Thoracic aorta (tissue), 2 donors: ENCODE measurements at places on chromosomes 7 and 10. TPM values are rescaled to one million over a fixed set of nuclear protein-coding genes. Genes with fewer than 3 reads are reported as not detected.

GRCh38 chr10:124657806-124658205 lies 86.4 kb downstream of the FAM53B start:
- no peaks in the 10 kb centered on the region for H3K36me3 ChIP-seq
- H3K27me3 ChIP-seq: no peaks in the 10 kb centered on the region
- no peak overlapping the region for H3K4me3 ChIP-seq
- DNase-seq: no peak
- H3K4me1 ChIP-seq: no peaks in the 10 kb centered on the region
- no peak overlapping the region for H3K27ac ChIP-seq

The OGDHL gene
- total RNA-seq: not detected

The VSIR gene
- 119 TPM for total RNA-seq

GRCh38 chr7:18356191-18356645 lies 139.3 kb upstream of the HDAC9 start:
- peak overlapping the region; percentile 44 for H3K4me3 ChIP-seq
- H3K36me3 ChIP-seq: no peaks in the 10 kb centered on the region
- H3K4me1 ChIP-seq: peaks cover 8% of the 10 kb centered on the region
- no peak overlapping the region for H3K27ac ChIP-seq
- DNase-seq: no peak

- no peak overlapping the region for H3K27ac ChIP-seq
- H3K4me1 ChIP-seq: peaks cover 5% of the 10 kb centered on the region
- no peaks in the 10 kb centered on the region for H3K27me3 ChIP-seq
- no peak overlapping the region for H3K4me3 ChIP-seq
- no peak for DNase-seq
Observed at GRCh38 chr7:107694386-107694785, 33.8 kb downstream of the SLC26A4 start.

- H3K4me1 ChIP-seq: no peaks in the 10 kb centered on the region
- H3K36me3 ChIP-seq: no peaks in the 10 kb centered on the region
- H3K27me3 ChIP-seq: peaks cover 4% of the 10 kb centered on the region
- no peak overlapping the region for H3K27ac ChIP-seq
- DNase-seq: no peak
Observed at GRCh38 chr7:96720843-96721242, 11.2 kb upstream of the SEM1 start.

The SPAM1 gene
- not detected for total RNA-seq

The SLC29A4 gene
- 0.21 TPM for total RNA-seq

- no peaks in the 10 kb centered on the region for H3K36me3 ChIP-seq
- no peak overlapping the region for H3K27ac ChIP-seq
- no peak overlapping the region for H3K4me3 ChIP-seq
- no peak for DNase-seq
- no peaks in the 10 kb centered on the region for H3K4me1 ChIP-seq
Observed at GRCh38 chr10:131086094-131086493, 225.4 kb downstream of the TCERG1L start.

GRCh38 chr7:1124164-1124563 lies 35.8 kb downstream of the ZFAND2A start:
- H3K27me3 ChIP-seq: no peaks in the 10 kb centered on the region
- no peak for DNase-seq
- H3K4me1 ChIP-seq: peaks cover 14% of the 10 kb centered on the region
- no peaks in the 10 kb centered on the region for H3K36me3 ChIP-seq

DNA sequence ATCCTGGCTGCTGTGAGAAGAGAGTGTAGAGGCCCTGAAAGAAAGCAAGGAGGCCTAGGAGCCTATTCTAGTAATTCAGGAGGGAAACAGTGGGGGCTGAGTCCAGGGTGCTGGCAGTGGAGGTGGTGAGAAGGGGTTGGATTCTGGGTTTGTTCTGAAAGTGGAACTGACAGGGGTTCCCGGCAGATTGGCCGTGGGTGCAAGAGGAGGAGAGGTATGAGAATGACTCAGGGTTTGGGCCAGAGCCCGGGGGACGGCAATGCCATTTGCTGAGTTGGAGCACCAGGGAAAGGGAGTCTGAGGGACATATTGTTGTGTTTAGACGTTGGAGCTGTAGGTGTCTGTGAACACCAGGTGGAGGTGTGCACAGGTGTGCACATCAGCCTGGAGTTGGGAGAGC lies 38.5 kb downstream of the NPTX2 start:
- H3K27ac ChIP-seq: no peak overlapping the region
- H3K4me3 ChIP-seq: no peak overlapping the region

- no peaks in the 10 kb centered on the region for H3K4me1 ChIP-seq
- no peak overlapping the region for H3K27ac ChIP-seq
- H3K36me3 ChIP-seq: no peaks in the 10 kb centered on the region
- no peak overlapping the region for H3K4me3 ChIP-seq
- DNase-seq: no peak
- H3K27me3 ChIP-seq: no peaks in the 10 kb centered on the region
Observed at GRCh38 chr7:44733708-44734481, 14.8 kb upstream of the ZMIZ2 start.

- no peak overlapping the region for H3K4me3 ChIP-seq
- H3K4me1 ChIP-seq: no peaks in the 10 kb centered on the region
- H3K36me3 ChIP-seq: no peaks in the 10 kb centered on the region
- H3K27ac ChIP-seq: no peak overlapping the region
- H3K27me3 ChIP-seq: no peaks in the 10 kb centered on the region
Observed at GRCh38 chr7:37255327-37255944, 193.2 kb downstream of the ELMO1 start.

The ASAH2 gene
- 14.0 TPM for total RNA-seq

DNA sequence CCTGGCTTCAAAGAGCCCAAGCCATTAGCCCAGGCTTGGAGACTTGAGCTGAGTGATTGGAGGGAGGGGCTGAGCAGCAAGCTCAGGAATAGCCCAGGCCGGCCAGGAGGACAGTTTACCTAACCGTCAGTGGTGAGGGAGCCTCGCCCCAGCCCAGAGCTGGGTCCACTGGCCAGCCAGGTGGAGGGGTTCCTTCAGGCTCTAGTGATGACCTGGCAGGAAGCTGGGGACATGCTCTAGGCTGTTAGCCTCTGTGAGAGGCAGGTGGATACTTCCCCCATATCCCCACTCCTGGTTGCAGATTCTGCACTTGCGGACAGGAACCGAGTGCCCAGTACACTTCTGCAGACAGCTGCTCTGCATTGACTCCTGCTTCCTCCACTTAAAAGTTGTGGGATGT lies 61.2 kb upstream of the ANTXRL start:
- H3K27me3 ChIP-seq: no peaks in the 10 kb centered on the region
- no peak overlapping the region for H3K27ac ChIP-seq
- no peaks in the 10 kb centered on the region for H3K4me1 ChIP-seq
- DNase-seq: no peak
- no peak overlapping the region for H3K4me3 ChIP-seq

The DNAJC9 gene
- total RNA-seq: 13.9 TPM

GRCh38 chr10:36023939-36024338 lies 381.8 kb upstream of the FZD8 start:
- H3K4me1 ChIP-seq: peaks cover 7% of the 10 kb centered on the region
- no peak overlapping the region for H3K4me3 ChIP-seq
- no peaks in the 10 kb centered on the region for H3K27me3 ChIP-seq
- no peak overlapping the region for H3K27ac ChIP-seq
- peak; percentile 7 for DNase-seq

DNA sequence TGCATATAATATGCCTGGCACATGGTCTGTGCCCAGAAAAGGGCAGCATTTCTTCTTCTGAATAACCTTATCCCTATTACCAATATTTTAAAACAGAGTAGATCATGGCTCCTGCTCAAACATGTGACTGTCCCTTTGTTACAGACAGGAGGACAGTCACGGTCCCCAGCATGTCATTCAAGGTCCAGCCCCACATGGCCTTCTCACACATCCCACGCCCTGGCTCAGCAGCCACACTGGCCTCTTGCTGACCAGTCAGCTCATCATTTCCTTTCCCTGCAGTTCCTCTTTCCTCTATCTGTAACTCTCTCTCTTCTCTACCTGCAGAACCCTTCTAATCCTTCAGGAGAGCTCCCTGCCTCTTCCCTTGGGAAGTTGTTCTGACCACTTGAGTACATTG lies 167.8 kb downstream of the CHN2 start:
- no peak for DNase-seq
- no peaks in the 10 kb centered on the region for H3K4me1 ChIP-seq
- H3K27me3 ChIP-seq: no peaks in the 10 kb centered on the region
- no peaks in the 10 kb centered on the region for H3K36me3 ChIP-seq

The VKORC1L1 gene
- total RNA-seq: 15.6 TPM

The NPFFR1 gene
- 0.14 TPM for total RNA-seq

DNA sequence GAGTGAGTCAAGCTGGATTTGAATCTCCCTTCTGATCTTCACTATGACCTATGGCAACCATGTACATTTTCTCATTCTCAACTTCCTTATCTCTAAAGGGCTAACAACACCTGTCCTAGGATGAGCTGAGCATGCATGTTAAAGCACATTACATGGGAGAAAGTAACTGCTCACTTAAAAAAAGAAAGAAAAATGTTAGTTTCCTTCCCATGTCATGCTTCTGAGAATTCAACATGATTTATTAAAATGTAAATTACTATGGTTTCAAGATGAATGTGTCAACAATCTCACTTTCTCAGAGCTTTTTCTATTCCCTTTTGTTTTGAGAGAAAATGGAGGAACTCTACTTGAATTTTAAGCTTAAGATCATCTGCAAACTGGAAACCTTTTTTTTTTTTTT lies 295.3 kb downstream of the SKIDA1 start:
- no peak overlapping the region for H3K4me3 ChIP-seq
- no peaks in the 10 kb centered on the region for H3K27me3 ChIP-seq
- no peaks in the 10 kb centered on the region for H3K36me3 ChIP-seq
